ENCODE measurements at places on chromosomes 11 and 22.

- DNase-seq = peak; percentile 76
Observed at GRCh38 chr11:1458340-1459218, 28.0 kb downstream of the MOB2 start.

DNA sequence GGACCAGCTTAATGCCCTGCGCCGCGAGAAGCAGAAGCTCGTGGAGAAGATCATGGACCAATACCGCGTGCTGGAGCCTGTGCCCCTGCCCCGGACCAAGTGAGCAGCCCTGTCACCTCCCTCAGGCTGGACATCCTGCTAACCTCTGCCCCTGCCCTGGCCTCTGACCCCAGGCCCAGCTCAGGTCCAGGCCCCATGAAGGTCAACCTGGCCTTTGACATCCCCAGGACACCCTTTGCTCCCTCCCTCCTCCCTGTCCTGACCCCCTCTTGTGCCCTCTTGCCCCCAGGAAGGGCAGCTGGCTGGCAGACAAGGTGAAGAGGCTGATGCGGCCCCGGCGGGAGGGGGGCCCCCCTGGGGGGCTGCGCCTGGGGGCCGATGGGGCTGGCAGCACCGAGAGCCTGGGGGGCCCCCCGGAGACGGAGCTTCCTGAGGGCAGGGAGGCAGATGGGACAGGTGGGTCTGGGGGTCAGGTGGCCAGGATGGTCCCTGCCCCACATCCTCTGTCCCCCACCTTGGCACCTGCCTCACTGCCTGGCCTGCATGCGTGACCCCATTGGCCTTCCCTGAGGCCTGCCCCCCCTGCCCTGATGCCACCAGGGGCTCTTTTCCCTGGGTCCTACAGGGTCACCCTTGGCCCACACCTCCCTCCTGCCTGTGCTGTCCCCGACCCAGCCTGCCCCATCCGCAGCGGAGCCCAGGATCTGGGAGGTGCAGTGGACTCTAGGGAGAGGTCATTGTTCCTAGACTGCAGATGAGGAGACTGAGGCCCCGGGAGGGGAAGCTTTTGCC, 5.1 kb upstream of the RPS6KA4 start:
- DNase-seq = no peak

DNA sequence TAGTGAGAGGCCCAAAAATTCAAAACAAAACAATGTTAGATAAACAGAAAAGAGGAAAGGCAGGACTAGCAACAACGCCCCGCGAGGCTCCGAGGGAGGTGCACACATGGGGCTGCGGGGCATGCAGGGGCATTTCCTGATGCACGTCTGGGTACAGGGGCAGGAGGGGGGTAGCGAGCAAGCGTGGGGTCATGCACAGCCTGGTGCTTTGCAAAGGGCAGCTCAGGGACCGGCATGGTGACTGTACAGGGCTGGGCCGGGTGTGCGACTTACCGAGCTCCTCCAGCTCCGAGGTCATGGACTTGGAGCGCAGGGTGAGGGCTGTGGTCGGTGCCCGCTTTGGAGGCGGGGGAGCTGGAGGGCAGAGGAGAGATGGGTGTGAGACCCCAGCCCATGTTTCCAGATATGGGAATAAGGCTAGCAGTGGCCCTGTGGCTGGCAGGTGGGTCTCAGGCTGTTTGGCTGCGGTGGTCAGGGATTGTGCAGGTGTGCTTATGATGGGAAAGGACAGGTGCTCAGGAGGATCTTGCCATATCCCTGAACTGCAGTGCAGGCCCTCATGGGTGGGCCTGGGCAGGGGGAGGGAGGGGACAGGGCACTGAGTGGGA, 103.7 kb downstream of the CTTN start:
- DNase-seq = no peak

DNA sequence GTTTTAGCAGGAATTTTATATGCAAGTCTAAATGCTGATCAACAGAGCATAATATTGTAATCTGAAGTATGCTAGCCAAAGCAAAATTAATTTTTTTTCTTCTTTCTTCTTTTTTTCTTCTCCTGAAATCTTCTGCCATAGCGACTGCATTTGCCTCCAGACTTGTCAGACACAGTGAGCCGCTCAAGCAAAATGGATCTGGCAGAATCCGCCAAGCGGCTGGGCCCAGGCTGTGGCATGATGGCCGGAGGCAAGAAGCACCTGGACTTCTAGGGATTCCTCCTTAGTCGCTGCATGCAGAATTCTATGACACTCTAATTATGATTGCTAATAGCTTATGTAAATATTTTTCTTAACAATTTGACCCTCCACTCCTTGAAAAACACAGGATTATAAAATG, 27.9 kb downstream of the PAX6 start:
- no peak for DNase-seq

DNA sequence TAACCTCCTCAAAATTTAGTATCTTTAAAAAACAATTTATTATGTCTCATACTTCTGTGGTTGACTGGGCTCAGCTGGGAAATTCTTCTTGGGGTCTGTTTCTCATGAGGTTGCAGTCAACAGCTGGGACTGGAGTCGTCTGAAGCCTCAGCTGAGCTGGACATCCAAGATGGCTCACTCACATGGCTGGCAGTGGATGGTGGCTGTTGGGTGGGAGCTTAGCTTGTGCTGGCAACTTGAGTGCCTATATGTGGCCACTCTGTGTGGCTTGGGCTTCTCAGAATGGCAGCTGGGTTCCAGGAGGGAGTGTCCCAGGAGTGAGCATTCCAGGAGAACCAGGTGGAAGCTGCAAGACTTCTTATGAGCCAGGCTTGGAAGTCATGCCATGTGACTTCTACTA, 13.2 kb downstream of the THY1 start:
- DNase-seq = no peak
